ENCODE measurements at places on chromosomes 6 and 20.

DNA sequence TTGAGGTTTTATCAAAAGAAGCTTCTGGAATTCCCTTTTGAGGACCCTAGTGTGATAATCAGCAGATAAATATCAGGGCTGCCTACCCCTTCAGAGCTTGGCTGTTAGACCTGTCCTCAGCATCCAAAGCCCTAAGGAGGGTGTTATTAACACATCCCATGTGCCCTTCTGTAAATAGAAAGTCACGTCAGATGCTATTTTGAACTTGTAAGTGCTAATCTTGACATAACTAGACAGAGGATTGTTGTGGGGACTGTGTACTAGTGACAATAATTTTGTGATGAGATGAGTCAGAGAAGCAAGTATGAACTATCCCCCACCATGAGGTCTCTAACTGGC, 4.9 kb upstream of the LAMA4 start:
- no peak for DNase-seq

DNA sequence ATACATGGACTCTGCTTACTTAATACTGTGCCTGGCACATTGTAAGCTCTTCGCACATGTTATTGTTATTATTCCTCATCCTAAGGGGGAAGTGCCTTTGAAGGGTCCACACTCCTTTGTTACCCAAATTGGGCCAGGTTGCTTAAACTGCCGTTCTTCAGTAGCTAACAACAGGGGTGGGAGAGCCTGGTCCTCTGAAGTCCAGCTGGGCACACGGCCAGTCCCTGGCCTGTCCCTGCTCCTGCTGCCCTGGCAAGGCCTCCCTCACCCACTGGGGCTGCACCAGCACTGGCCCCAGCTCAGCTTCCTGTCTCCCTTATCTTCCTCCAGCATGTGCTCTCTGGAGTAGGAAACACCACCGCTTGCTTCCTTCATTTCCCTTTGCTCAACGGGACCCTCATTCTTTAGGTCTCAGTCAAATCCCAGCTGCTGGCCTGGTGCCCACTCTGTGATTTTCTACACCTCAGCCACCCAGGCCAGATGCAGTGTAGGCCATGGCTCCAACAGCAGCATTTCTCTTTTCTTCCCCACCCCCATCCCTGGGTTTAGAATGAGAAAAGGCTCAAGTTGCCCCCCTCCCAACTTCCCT, 5.5 kb upstream of the PROCR start:
- DNase-seq, result no peak

DNA sequence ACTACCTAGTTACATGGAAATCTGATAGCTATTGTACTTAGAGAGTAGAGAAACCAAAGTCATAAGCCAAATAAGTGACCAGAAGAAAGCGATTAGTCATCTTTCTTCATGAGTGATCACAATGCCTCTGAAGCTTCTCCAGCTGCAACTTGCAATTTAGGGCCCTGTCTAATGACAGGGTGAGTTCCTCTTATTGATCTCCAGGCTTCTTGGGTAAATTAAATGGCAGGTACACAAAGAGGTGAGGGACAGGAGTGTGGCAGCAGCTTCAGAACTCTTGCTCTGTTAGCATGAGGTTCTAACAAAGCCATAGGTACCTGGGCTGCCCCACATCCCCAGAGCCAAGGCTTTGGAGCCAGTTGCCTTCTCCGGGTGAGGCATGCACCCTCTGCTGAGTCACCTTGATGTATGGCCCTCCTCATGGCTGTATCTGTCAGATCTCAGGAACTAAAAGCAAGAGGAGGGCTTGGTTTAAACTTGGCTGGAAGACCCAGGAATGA, 60.8 kb downstream of the PRDM1 start:
- DNase-seq, result no peak

DNA sequence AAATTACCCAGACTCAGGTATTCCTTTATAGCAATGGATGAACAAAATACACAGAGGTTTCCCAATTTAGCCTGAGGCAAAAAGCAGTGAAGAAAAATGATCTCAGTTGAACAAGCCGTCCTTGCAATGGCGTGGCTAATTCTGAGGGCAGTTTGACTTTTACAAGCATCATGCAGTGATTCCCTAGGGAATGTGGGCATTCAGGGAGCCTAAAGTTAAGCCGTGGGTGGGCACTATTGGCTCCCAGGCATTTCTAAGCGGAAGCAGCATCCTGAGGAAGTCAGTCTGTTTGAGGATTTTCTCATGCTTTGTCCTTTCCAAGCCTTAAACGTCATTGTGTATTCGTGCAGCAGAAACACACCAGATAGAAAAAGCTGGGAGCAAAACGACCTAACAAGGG, 133.9 kb downstream of the MYLK4 start:
- DNase-seq, result no peak

DNA sequence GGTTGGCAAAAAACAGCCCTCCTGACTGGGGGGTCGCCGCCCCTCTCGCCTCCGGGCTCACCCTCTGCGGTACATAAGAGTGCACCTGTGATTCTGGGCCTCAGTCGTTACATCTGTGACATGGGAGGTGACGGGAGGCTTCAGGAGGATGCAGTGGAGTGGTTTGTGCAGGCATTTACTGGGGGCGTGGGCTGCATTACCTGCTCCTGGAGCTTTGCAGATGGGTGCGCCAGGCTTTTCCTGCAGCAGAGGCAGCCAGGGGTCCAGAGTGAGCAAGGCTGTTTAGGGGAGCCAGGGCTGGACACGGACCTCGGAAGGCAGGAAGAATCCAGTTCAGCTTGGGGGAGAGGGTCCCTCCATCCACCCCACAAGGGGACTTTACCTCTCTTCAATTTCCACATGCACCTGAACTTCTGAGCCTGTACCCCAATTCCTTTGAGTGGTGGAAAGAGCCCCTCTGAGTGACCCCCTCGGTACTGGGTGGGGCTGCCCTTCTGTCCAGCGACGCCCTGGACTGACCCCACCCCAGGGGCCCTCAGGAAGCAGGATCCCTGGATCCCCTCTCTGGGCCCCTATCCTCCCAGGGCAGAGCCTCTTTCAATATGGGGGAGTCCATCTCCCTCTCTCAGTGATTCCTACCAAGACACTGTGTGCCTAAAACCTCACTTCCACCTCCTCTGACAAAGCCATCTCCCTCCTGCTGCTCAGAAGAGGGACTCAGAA, 134.0 kb downstream of the TAF4 start:
- DNase-seq, result no peak

DNA sequence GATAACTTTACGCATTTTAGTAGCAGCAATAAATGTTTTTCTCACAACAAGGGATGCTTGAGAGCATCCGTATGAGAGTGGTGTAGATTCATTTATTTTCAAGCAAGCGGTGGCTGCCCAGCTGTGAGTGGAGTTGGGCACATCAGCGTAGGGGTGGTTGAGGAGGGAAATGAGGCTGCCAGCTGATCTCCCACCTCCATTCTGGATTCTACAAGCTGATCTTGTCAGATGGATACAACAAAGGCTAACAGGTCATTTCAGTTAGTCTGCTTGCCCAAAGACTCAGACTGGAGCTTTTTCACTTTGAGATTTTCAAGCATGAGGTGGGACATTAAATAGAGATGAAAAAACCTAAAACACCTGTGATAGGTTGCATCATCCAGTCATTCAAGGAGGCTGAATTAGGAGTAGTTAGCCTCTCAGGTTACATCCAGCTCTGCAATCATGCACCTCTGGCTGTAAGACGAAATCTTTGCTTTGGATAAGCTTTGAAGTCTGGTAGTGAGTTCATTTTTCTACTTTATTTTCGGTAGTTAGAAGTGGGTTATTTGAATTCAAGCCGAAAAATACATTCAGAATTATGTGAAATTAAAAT, 1.9 kb upstream of the BACH2 start:
- DNase-seq, result no peak

DNA sequence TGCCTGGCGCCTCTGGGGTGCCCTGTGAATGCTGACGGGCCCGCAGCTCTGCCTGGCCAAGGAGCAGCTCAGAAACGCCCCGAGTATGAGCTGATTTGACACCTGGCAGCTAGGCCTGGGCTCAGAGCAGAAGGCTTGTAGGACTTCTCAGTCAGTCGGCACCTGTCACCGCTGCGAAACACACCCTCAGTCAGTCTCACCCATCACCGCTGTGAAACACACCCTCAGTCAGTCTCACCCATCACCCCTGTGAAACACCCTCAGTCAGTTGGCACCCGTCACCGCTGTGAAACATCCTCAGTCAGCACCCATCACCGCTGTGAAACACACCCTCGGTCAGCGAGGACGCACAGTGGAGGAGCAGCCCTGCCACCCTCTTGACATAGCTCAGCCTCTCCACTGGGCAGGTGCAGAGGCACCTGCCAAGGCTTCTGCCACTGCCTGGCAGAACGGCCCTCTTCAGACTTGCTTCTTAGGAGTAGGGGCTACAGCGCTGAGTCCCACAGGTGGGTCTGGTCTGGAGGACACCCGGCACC, 109.0 kb downstream of the PSMB1 start:
- DNase-seq, result peak; percentile 14
